ENCODE measurements at places on chromosomes 1 and 21. TPM values are rescaled to one million over a fixed set of nuclear protein-coding genes. Genes with fewer than 3 reads are reported as not detected.

Gene RPE65
- 0.91 TPM for total RNA-seq

Gene MATN1
- total RNA-seq = 0.34 TPM

Gene SPATA45
- 0.65 TPM for total RNA-seq

Gene SFN
- total RNA-seq = 14.5 TPM

Gene CATSPER4
- total RNA-seq = not detected

Gene SOX13
- total RNA-seq = 9.2 TPM

Gene RYR2
- 0.19 TPM for total RNA-seq

Gene PTGS2
- 2.5 TPM for total RNA-seq

Gene TRABD2B
- total RNA-seq = 1.8 TPM

Gene NECAP2
- total RNA-seq = 80.9 TPM

Gene RNF186
- not detected for total RNA-seq

DNA sequence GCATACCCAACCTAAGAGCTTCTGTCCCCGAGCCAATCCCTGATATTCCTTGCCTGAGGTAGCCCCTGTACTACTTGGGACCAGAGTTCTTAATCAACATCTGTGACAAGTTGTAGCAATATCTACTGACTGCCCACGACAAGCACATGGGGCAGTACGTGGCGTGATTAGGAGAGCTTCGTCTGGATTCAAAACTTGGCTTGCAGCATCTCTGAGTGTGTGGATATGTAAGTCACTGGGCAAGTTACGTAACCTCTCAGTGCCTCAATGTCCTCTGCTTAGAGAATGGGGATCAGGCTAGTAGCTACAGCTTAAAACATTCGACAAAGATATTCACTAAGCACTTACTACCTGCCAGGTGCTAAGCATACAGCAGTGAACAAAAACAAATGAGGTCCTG lies 5.0 kb downstream of the HSPG2 start:
- H3K4me3 ChIP-seq = no peak overlapping the region
- H3K36me3 ChIP-seq = peaks cover 4% of the 10 kb centered on the region
- H3K27ac ChIP-seq = peak overlapping the region; percentile 85
- no peaks in the 10 kb centered on the region for H3K27me3 ChIP-seq

GRCh38 chr1:25563330-25564215 lies 20.2 kb downstream of the LDLRAP1 start:
- H3K4me1 ChIP-seq = peaks cover 40% of the 10 kb centered on the region
- H3K27ac ChIP-seq = no peak overlapping the region
- no peaks in the 10 kb centered on the region for H3K36me3 ChIP-seq
- no peak overlapping the region for H3K4me3 ChIP-seq
- H3K27me3 ChIP-seq = no peaks in the 10 kb centered on the region

DNA sequence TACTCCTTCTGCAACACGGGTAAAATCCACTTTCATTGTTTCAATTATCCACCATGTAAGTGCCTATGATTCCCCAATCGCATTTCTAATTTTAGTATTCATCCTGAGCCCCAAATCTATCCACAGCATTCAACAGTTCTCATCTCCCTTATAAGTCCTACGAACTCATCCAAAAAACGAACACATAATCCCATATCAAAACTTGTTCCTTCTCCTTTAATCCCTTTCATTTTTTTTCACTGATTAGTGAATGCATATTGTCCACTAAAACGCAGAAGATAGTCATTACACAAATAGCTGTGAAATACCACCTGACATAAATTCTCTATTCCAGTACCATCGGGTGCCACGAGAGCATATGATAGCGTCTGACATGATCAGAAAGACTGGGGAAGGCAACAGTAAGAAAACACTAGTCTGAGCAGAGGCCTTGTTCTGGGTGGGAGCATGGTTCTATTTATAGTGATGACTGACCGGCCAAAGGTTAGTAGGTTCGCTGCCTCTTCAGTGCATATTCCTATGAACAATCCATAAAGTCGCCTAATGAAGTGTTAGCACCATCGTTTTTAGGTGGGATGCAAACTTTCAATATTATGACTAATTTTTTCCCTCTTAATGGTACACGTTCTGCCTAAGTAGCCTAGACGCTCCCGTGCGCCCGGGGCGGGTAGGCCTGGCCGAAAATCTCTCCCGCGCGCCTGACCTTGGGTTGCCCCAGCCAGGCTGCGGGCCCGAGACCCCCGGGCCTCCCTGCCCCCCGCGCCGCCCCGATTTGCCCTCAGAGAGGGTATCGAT lies 648 bp downstream of the ATP5PF start:
- no peaks in the 10 kb centered on the region for H3K27me3 ChIP-seq
- peak overlapping the region; percentile 100 for H3K27ac ChIP-seq
- H3K36me3 ChIP-seq = peaks cover 11% of the 10 kb centered on the region
- peak overlapping the region; percentile 99 for H3K4me3 ChIP-seq
- DNase-seq = peak; percentile 36
- H3K4me1 ChIP-seq = peaks cover 10% of the 10 kb centered on the region

GRCh38 chr1:37323486-37324377 lies 150.6 kb upstream of the ZC3H12A start:
- H3K4me3 ChIP-seq = no peak overlapping the region
- no peak overlapping the region for H3K27ac ChIP-seq
- DNase-seq = no peak

GRCh38 chr1:213397638-213398037 lies 346.6 kb downstream of the RPS6KC1 start:
- no peaks in the 10 kb centered on the region for H3K27me3 ChIP-seq
- no peak overlapping the region for H3K4me3 ChIP-seq
- H3K27ac ChIP-seq = no peak overlapping the region
- no peaks in the 10 kb centered on the region for H3K4me1 ChIP-seq
- DNase-seq = no peak
- H3K36me3 ChIP-seq = no peaks in the 10 kb centered on the region

GRCh38 chr21:29640080-29640508 lies 299.7 kb downstream of the GRIK1 start:
- no peak overlapping the region for H3K4me3 ChIP-seq
- H3K27me3 ChIP-seq = no peaks in the 10 kb centered on the region
- H3K4me1 ChIP-seq = no peaks in the 10 kb centered on the region
- H3K27ac ChIP-seq = no peak overlapping the region

GRCh38 chr1:177937931-177938330 lies 31.9 kb downstream of the SEC16B start:
- H3K4me3 ChIP-seq = no peak overlapping the region
- H3K27ac ChIP-seq = no peak overlapping the region
- H3K4me1 ChIP-seq = peaks cover 15% of the 10 kb centered on the region
- H3K36me3 ChIP-seq = no peaks in the 10 kb centered on the region
- no peaks in the 10 kb centered on the region for H3K27me3 ChIP-seq
- DNase-seq = peak; percentile 89

GRCh38 chr1:7771823-7772299 lies 765 bp downstream of the VAMP3 start:
- no peaks in the 10 kb centered on the region for H3K27me3 ChIP-seq
- peak overlapping the region; percentile 74 for H3K27ac ChIP-seq
- peaks cover 11% of the 10 kb centered on the region for H3K36me3 ChIP-seq
- no peak for DNase-seq

- H3K27me3 ChIP-seq = no peaks in the 10 kb centered on the region
- peak overlapping the region; percentile 39 for H3K27ac ChIP-seq
- H3K4me1 ChIP-seq = peaks cover 13% of the 10 kb centered on the region
- peak; percentile 75 for DNase-seq
- H3K4me3 ChIP-seq = no peak overlapping the region
Measured at GRCh38 chr1:200233393-200233792, 176.4 kb downstream of the ZNF281 start.

DNA sequence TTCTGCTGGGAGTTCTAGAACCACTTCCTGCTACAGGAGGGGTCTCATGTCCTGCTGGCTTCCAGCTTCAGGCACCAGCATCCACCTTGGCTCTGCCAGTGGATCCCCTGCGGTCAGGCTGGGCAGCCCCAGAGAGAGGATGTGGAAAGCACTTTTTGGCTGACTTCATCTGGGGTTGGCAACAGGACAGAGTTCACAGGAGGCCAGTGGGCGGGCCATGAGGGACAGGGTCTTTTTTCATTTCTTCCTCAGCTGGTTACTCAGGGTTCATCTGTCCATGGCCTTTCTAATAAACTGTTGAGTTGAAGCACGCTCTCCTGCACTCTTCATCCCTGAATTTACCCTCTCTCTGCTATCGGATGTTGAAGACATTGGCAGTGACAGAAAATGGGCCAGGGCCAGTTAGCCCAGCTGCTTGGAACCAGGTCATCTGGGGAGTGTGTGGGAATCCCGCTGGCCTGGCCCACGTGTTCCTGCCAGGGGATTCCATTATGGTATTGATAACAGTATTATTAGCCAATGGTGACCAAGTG lies 45.2 kb downstream of the RPS6KA1 start:
- peak; percentile 26 for DNase-seq
- H3K27ac ChIP-seq = no peak overlapping the region
- no peak overlapping the region for H3K4me3 ChIP-seq
- peaks cover 5% of the 10 kb centered on the region for H3K4me1 ChIP-seq
- peaks cover 3% of the 10 kb centered on the region for H3K27me3 ChIP-seq

- DNase-seq = no peak
- H3K27me3 ChIP-seq = no peaks in the 10 kb centered on the region
- H3K36me3 ChIP-seq = no peaks in the 10 kb centered on the region
- H3K27ac ChIP-seq = no peak overlapping the region
- no peak overlapping the region for H3K4me3 ChIP-seq
- H3K4me1 ChIP-seq = no peaks in the 10 kb centered on the region
Measured at GRCh38 chr21:37862536-37862935, 53.7 kb downstream of the KCNJ6 start.

GRCh38 chr21:44093761-44094160 lies 13.4 kb upstream of the PWP2 start:
- H3K4me3 ChIP-seq = no peak overlapping the region
- H3K4me1 ChIP-seq = peaks cover 4% of the 10 kb centered on the region
- peaks cover 26% of the 10 kb centered on the region for H3K36me3 ChIP-seq
- DNase-seq = no peak

- H3K36me3 ChIP-seq = no peaks in the 10 kb centered on the region
- no peak overlapping the region for H3K4me3 ChIP-seq
- no peak overlapping the region for H3K27ac ChIP-seq
- no peaks in the 10 kb centered on the region for H3K27me3 ChIP-seq
- H3K4me1 ChIP-seq = peaks cover 7% of the 10 kb centered on the region
- DNase-seq = no peak
Measured at GRCh38 chr1:61142726-61143500, 60.6 kb downstream of the NFIA start.

GRCh38 chr1:67072749-67073148 lies 18.8 kb upstream of the SLC35D1 start:
- DNase-seq = no peak
- no peaks in the 10 kb centered on the region for H3K27me3 ChIP-seq
- no peaks in the 10 kb centered on the region for H3K4me1 ChIP-seq
- H3K27ac ChIP-seq = no peak overlapping the region

GRCh38 chr1:201206176-201206575 lies 15.6 kb downstream of the IGFN1 start:
- no peak overlapping the region for H3K27ac ChIP-seq
- H3K4me1 ChIP-seq = no peaks in the 10 kb centered on the region
- no peak for DNase-seq
- peaks cover 12% of the 10 kb centered on the region for H3K27me3 ChIP-seq
- H3K4me3 ChIP-seq = no peak overlapping the region

DNA sequence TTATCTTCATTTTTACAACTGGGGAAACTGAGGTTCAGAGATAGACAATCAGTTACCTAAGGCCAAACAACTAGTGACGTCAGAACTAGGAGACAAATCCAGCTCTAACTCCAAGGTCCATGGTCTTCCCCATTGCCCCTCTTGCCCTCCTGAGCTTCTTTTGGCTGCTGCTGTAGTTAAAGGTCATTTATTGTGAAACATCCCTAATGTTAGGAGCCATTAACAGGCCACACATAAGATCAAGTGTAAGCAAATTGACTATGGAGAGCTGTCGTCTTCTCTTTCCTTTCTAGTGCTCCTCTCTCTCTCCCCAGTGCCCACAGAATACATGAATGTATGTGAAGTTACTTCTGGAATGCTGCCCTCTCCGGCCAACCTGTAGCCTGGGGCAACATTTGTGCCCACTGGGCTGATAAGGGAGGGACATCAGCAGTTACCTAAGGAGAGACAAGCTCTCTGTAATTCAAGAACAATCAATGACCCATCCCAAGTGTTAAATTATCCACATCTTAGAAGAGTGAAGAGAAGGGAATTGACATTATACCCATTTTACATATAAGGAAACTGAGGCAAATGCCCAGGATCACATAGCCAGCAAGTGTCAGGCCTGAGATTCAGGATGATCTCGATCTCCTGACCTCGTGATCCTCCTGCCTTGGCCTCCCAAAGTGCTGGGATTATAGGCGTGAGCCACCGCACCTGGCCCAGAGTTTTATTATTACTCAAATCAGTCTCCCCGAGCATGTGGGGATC lies 40.1 kb downstream of the PTAFR start:
- H3K4me1 ChIP-seq = no peaks in the 10 kb centered on the region
- no peaks in the 10 kb centered on the region for H3K27me3 ChIP-seq
- H3K4me3 ChIP-seq = no peak overlapping the region
- no peak for DNase-seq
- H3K36me3 ChIP-seq = no peaks in the 10 kb centered on the region

DNA sequence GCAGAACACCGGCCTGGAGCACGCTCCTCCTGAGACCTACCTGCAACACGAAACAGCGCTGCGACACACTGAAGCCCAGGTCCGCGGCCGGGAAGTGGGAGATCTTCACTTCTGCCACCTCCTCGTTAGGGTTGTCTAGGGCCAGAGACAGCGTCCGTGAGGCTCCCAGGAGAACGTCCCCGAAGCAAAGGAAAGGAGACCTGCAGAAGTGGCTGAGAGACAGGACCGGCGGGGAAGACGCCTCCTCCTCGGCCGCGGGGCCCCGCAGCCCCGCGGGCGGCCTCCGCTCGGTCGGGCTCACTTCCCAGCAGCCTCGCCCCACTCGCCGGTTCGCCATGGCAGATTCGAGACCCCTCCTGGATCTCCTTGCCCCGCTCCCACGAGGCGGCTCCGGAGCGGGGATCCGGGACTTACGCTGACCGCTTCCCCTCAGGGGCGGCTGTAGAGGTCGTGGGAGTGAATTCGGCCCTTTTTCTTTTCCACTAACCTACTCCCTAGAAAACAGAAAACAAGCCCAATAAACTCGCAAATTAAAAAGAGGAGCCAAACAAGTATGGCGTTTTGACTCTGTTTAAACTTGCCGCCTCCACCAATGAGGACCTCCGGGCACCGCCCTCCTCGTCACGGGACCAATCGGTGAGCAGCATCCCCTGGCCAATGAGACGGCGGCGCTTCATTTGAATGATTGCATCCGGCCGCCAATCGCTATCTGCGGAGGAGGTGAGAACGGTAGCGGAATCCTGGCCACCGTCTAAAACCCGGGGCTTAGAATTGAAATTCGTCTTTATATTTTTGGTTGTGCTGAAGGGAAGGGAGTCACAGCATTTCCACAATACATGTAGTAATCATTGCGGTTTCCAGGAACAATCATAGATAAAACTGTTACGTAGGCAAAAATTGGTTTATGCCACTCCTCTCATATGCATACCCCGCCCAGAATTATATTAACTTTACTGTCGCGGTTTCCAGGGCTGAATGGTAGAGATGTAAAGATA lies at the start of gene ASPM:
TSS of gene ASPM (minus strand) at position 569 of the 995 bp plus-strand sequence. CDS start at position 337, 232 bp downstream.
- peak; percentile 84 for DNase-seq
- H3K27me3 ChIP-seq = no peaks in the 10 kb centered on the region
- H3K4me3 ChIP-seq = peak within 1 kb of the TSS; percentile 93
- no peaks in the 10 kb centered on the region for H3K4me1 ChIP-seq
- no peaks in the 10 kb centered on the region for H3K36me3 ChIP-seq
- peak within 1 kb of the TSS; percentile 73 for H3K27ac ChIP-seq
